ENCODE measurements at places on chromosomes 5 and 9.

DNA sequence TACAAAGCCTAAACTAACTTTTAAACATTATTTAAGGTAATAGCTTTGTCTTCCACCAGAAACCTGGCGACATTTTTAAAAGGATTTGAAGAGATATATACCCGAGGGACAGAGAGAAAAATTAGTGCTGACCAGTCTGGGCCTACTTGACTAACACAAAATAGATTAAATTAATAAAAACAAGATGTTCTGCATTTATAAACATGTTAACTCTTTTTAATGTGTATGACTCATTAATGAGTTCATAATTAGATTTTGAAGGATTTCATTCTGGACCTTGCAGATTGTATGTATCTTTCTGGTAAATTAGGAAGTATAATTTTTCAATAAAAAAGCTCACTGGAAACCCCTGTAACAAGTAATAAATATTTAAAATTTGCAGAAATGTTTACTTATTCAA is 459.1 kb upstream of the CDH9 start:
- DNase-seq, result no peak

DNA sequence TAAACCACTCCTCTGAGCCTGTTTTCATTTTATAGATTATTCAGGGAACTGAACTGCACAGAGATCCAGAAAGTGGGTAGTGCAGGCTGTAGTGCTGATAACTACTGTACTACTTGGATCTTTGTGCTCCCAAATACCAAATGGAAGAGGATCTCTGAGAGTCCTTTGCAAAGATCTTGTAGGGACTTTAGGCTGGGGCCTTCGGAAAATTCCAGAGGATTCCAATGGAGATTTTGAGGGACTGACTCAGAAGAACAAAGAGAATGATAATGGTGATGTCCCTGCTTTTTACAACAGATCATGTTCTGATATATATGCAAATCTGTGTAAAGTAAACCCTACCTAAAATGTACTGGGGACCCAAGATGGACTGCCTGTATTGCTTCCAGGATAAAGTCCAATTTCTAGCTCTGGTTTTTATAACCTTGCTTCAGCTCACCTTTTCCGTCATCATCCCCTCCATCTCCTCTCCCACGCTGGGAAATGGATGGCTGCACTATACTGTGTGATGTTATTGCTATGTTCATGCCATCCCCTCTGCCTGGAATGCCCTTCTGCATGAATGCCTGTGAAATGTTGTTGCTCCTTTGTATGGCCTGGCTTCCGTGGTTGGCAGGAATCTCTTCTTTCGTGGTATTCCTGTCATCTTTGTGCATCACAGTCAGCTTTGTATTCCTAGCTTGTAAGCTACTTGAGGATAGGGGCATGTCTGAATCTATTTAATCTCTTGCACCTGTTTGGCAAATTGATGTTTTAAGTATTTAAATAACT is 9.7 kb upstream of the PSMD5 start:
- DNase-seq, result no peak

GRCh38 chr5:77430726-77431125 is 61.4 kb downstream of the WDR41 start:
- no peak for DNase-seq

DNA sequence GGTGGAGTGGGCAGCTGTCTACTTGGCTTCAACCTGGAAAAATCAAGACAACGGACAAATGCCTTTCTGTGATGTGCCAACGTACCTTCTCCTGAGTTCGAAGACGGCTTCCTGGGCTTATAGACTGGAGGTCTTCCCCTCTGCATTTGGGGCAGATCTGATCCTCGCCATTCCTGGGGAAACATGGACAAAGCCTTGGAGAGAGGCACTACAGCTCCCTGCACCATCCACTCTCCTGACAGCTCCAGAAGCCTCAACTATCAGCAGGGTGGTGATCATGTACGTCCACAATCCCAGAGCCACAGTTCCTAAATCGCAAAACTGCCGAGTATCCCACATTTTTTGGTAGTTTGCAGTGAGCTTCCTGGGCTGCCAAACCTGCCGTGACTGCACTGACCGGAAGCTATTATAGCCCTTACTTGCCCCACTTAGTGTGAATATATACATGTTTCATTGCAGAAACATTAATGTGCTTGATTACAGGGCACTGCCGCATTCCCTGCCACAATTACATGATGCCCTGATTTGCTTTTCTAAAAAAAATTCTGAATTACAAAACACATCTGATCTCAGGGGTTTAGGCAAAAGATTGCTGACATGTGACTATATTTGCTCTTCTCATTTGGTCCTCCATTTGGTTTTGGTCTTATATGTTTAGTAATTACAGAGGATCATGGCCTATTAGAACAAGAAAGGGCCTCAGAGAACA is 2.8 kb downstream of the TRAF1 start:
- no peak for DNase-seq

DNA sequence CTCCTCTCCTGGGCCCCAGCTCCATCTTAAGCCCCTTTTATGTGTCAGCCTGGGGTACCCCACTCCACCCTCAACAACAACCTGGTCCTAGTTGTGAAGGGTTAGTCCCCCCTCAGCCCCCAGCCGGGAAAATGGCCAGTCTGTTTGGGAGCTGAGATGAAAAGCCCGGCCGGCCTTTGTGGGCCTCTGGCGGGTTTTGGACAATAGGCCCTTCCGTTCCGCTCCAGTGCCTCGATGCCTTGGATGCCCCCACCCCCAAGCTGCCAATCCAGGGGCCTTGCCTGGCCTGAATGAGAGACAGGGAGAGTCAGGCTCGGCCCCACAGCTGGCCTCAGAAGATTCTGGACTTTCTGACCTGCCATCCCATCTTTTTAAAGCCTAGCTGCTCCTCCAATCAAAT is 9.2 kb downstream of the CNTFR start:
- no peak for DNase-seq

- DNase-seq, result no peak
Observed at GRCh38 chr5:112640546-112640945, 97.1 kb upstream of the APC start.

DNA sequence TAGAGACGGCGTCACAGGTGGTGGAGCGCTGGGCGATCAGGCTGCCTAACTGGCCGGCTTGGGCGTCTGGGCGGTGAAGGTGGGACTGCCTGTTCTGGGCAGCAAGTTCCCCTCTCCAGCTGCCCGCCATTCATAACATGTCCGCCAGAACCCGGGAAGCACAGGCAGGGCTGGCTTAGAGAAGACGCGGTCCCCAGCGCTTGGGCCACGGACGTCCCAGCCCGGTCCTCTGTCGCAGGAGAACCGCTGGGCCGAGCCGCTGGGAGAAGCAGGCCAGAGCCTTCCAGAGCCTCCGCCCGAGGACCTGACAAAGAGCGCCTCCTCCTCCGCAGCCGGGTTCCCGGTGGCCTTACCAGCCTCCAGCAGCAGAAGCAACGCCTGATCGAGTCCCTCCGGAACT is 15.2 kb upstream of the HAND1 start:
- no peak for DNase-seq

GRCh38 chr5:9869616-9870288 is 239.6 kb upstream of the TAS2R1 start:
- DNase-seq, result peak; percentile 86

DNA sequence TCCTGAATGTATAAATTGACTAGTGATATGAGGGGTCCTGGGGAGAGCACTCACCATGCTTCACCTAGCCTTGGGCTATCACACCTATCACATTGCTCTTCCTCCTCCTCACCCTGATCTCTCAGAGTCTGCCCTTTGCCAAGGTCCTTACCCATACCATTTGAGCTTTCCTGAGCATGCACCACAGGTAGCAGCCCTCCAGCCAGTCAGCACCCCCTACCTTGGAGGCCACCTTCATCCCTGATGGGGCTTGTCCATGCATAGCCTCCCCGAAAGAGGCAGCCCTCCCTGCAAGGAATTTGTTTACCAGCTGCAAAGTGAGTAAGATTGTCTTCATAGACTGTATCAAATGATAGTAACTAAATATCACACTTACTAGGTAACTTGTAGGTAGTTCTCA is 83.1 kb downstream of the ALDH7A1 start:
- DNase-seq, result no peak

DNA sequence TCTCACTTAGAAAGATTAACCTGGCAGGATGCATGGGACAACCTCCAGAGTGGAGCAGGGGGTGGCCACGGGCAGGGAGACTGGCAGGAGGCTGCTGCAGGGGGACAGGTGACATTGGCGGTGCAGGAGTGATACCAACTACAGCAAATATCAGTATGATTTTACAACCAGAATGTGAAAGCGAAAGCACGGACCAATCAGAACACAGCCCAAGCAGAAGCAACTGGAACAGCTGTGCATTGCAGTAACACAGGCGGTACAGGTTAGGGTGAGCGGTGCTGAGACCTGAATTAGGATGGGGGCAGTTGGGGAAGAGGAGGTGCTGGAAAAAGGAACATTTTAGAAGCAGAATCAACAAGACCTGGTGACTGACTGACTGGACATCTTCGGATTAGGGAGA is 29.3 kb downstream of the POLR1E start:
- no peak for DNase-seq

DNA sequence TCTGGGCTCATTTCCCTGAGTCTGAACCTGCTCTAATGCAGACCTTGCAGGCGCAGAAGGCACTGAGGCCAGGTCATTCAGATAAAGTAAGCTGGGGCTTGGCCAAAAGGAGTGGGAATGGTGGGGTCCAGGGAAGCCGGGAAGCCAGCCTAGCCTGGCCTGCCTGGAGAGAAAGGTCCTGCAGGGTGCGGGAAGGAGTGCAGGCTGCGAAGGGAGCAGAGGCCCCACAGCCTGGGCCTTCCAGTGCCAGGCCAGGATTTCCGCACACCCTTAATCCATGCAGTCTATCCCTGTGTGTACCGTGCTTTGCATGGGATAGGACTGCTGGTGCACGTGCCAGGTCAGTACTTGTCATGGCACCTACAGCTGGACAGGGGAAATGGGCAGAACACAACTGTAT is 3.6 kb upstream of the STING1 start:
- DNase-seq, result no peak

DNA sequence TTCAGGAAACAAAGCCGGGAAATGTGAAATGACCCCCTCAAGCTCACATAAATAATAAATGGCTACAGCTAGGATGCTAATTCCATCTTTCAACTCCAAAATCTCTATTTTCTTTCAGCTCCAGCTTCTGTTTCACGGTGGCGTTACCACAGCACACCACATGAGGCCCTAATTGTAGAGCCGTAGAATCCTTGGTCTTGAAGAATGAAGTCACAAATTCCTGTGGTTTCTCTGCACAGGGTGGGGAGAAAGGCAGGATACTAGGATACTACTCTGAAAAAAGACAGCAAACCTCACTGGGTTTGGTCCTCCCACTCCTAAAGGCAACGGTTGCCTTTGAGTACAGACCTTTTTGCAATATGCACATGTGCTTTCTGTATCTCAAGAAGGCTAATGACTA is 13.9 kb upstream of the RARS1 start:
- DNase-seq, result peak; percentile 26

DNA sequence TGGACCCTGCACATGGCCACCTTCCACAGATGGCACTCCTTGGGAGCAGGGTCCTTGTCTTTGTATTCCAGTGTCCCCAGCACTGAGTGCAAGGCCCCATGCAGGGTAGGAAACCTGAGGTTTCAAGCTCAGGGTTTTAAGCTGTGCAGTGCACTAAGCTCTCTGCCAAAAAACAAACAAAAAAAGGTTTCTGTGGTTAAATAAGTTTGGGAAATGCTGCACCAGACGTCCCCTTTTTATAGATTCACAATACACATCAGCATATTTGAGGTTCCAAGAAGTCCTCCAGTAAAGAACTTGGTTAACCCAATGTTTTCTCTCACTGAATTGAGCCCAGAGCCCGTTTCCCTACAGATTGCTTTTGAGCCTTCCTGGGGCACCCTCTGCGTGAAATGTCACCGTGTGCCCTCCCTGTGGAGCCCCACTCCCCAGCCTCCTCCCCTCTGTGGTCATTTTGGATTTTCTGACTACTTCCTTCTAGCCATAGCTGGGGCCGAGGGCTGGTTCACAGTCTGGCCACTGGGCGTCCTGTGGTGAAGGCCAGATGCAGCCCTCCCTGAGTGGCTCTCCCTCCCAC is 17.1 kb downstream of the DELE1 start:
- DNase-seq, result no peak

DNA sequence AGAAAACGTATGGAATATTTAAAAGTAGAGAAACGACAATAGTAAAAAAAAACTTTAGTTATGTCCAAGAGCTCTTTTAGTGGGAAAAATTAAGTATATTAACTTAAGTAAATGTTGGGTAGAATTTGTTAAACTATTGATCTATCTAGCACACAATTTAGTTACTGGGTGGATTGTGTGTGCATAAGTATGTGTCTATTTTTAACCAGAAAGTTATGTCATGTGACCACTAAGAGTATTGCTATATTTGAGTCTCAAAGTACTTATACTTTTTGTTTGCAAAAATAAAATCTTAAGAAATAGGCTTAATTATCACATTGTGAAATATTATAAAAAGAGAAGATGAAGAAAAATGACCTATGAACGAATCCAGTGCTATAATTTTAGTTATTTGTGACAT is 56.8 kb downstream of the ADGRV1 start:
- no peak for DNase-seq

- DNase-seq, result peak; percentile 72
Observed at GRCh38 chr5:150022158-150022531, 21.6 kb downstream of the HMGXB3 start.

- no peak for DNase-seq
Observed at GRCh38 chr5:60568646-60569045, 131.3 kb downstream of the DEPDC1B start.

DNA sequence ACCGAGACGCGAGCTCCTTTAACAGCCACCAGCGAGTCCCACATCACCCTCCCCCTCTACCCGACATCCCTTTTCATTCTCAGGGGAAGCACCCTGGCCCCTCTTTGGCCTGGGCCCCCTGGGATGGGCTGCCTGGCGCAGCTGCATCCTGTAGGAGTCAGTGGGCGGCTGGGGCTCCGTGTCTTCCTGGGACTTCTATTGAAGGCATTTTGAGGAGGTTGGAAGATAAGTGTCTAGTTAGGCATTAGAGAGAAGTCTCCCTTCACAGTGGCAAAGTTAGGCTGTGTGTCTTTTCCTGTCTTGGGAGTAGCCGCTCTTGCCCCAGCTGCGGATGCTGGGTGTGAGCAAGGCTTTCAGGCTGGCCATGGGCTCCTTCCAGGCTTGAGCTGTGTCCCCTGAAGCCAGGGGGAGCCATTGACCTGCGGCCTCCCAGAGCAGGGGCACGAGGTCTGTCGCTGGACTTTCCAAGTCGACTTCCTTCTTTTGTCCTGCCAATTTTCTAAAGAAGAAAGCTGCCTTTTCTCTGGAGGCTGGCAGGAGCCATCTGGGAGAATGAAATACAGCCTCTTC is 18.6 kb upstream of the NKD2 start:
- no peak for DNase-seq

DNA sequence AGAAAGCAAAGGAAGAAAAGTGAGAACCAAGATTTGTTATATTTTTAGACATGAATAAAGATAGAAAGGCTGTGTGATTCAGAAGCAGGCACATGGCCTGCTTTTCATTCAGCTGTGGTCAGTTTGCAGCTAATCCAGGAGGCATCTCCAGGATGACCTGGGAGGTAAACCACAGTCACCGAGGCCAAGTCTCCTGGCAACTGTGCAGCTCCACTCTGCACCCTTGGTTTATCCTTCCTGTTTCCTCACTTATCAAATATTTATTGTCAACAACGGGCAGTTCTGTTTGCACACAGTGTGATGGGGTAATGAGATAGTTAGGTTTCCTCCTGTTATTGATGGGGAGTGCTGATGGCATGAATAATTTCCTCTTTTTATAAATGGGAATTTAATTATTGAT is 243.0 kb downstream of the PSAT1 start:
- no peak for DNase-seq

GRCh38 chr5:171888051-171888481 is 102.4 kb downstream of the SMIM23 start:
- DNase-seq, result no peak
